ENCODE measurements at places on chromosomes 11 and 22.
A peak's percentile ranks its signal among the peaks of the same experiment; 100 is the strongest.

DNA sequence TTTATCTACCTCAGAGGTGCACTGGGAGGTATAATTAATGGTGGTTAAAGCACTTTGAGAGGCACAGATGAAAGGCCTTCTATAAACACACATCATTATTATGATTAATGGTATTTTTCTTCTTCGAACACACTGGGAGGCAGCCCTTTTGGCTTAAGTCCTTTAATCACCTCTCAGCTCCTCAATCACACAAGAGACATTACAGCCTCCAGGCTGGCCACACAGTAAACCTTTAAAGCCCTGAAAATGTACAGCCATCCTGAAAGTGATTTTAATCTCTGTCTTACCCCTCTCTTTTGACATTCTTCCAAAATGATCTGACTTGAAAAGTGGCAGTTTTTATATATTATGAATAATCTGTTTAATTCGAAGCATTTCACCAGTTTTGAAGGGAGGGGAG lies 54.3 kb upstream of the VSTM5 start:
- DNase-seq = no peak

DNA sequence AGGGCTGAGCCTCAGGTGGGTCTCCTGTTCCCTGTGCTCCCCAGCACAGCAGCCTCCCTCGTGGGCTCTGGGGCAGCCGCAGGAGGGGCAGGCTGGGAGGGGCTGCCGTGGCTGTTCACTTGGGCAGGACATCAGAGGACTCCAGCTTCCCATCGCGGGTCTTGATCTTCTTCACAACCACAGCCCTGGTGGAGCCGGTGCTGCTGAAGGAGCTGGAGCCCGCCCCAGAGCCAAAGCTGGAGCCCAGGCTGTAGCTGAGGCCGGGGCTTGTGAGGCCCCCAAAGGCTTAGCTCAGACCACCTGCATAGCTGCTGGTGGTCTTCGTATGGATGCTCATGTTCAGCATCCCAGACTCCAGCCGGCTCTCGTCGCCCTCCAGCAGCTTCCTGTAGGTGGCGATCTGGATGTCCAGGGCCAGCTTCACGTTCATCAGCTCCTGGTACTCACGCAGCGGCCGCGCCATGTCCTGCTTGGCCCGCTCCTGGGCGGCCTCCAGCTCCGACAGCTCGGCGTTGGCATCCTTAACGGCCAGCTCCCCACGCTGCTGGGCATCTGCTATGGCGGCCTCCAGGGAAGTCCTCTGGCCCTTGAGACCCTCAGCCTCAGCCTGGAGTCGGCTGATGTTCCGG lies 126.1 kb downstream of the NECTIN1 start:
- no peak for DNase-seq

DNA sequence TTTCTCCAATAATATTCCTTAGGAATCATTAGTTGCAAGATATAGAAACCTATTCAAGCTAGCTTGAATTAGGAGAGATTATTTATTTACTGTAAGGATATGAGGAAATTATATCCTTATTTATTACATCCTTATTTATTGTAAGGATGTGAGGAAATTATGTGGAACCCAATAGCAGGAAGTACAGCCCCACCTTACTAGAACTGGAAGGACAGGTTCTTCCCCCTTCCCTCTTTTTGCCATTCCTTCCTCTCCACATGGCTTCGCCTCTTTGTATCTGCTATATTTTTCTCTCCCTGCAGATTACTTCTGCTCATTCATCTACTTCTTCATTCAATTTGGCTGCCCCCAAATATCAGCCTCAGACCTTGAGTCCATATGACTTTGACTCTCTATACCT lies 49.5 kb upstream of the B3GNT6 start:
- DNase-seq = no peak

GRCh38 chr11:44066732-44067141 lies 667 bp downstream of the ACCS start:
- no peak for DNase-seq

DNA sequence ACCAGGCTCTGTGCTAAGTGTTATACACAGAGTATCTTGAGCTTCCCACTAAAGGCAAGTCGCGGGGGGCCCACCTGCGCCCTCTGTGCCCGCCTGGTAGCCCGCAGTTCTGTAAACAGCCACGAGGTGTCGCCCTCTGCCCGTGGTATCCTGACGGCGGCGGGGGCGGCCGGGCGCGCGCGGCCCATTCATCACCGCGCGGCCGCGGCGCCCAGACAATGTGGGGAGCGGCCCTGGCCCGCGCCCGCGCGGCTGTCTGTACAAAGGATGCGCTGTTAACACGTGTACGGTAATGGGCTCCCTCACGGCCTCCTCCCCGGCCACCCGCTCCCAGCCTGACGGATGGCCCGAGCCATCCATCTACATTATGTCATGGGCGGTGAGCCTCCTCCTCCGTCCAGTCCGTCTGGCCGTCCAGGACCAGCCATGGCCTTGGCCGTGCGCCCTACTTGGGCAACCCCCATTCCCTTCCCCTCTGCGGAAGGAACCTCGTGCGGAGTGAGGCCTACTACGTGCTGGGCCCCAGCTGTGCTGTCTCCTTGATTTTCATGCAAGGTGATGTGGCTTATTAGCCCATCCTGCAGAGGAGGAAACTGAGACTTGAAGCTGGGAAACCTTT lies 99.4 kb downstream of the MIAT start:
- peak; percentile 63 for DNase-seq

DNA sequence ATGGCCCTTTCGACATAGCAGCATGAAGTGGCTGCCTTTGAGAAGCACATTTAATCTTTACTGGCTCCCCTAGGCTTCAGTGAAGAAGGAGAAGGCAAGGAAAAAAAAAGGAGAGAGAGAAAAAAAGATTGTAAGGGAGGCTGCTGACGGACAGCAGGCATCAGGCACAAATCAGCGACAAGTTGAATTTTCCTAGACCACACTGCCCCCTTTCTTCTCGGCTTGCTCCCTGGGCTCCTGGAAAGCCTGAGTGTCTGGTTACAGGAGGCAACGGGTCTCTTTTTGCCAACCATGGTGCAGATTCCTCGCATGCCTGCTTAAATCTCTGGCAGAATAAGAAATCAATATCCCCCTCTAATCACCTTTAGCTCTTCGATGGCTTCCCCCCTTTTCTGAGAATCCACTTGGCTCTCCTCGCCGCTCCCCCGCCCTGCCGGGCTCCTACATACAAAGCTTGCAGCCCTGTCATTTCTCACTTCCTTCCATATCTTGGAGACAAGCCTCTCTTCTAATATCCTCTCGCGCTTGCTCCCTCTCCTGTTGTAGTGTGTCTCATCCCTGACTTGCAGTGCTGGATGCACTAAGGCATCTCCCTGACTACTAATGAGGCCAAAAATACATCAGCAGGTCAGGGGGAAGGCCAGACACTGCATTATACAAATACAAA lies 14.3 kb downstream of the BLID start:
- peak; percentile 92 for DNase-seq

DNA sequence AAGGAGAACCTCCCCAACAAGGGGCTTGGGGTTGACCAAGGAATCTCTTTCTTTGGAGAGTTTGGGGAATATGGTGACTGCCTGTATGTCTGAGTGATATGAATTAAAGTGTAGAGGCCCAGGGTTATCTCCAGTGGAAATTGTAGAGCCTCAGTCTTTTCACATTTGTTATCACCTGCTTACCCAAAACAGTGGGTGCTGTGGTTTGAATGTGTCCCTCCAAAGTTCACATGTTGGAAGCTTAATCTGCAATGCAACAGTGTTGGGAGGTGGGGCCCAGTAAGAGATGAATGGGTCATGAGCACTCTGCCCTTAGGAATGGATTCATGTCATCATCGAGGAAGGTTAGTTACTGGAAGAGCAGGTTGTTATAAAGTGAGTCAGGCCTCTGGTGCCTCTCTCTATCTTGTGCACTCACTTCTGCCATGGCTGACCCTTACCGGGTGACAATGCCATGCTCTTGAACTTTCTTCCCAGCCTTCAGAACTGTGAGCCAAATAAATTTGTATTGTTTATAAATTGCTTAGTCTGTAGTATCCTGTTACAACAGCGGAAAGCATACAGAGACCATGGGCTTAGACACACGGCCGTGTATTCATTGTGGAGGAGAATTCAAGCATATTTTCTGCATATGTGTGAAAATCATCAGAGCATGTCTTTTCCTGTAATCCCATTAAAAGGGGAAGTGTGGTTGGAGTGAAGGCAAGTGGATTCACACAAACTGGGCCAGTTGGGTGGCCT lies 114.1 kb upstream of the TBCEL start:
- DNase-seq = no peak

- DNase-seq = peak; percentile 91
These were observed 2.0 kb downstream of the SERPINH1 start for GRCh38 chr11:75563978-75564552.

- peak; percentile 90 for DNase-seq
These were observed at the start of gene CERK for GRCh38 chr22:46737976-46738646. Gene CERK (minus strand): TSS chr22:46738252. CDS start chr22:46738148, 104 bp downstream.

- no peak for DNase-seq
These were observed 869 bp downstream of the FAM83F start for GRCh38 chr22:39995393-39996252.

GRCh38 chr22:41826021-41826420 lies 6.9 kb upstream of the SREBF2 start:
- DNase-seq = no peak

DNA sequence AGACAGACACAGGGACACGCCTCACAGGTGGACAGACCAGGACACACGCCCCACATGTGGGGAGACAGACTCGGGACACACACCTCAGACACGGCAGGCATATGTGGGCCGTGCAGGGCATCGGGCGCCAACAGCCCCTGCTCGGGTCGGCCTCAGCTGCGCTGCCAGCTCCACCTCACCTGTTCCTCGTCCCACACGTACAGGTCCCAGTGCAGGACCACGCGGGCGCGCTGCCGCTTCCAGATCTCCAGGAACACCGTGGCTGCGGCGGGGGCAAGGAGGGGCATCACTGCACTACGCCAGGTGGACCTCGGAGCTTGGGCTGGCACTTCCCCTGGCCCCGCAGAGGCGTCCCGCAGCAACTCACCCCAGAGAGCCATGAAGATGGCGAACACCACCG lies 12.4 kb downstream of the ANO9 start:
- DNase-seq = no peak

GRCh38 chr11:110289472-110289871 lies 6.9 kb downstream of the RDX start:
- DNase-seq = no peak

DNA sequence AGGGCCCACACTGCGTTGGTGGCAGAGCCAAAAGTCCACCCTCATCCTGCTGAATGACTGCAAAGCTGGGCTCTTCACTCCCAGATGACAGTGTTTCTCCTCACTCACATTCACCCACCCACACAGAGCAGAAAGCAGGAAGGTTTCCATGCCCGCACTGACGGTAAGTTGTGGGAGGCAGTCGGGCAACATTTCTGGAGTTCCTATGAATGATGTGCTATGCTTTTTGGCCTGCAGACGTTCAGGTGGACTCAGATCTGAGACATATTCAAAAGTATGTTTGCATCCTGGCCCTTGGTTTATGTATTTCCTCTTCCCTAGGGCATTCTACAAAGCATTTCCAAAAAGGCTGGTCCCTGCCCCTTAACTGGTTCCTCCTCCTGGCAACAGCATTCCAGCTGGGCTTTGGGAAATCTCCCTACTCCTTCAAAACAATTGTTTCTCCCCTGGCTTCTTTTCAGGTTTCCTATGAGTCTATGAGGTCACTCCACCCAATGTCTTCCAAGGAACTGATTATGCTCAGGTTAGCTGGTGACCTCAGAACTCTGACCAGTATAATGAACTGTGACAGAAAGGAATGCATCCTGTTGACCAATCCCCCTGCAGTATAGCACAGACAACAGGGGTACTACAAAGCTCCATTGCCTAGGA lies 36.4 kb downstream of the PACSIN2 start:
- DNase-seq = no peak

- DNase-seq = no peak
These were observed 142.7 kb downstream of the FBXO7 start for GRCh38 chr22:32617271-32617670.

- DNase-seq = no peak
These were observed 7.7 kb downstream of the SCN2B start for GRCh38 chr11:118168751-118169150.

GRCh38 chr11:61771985-61772455 lies 19.6 kb downstream of the MYRF start:
- DNase-seq = peak; percentile 58

DNA sequence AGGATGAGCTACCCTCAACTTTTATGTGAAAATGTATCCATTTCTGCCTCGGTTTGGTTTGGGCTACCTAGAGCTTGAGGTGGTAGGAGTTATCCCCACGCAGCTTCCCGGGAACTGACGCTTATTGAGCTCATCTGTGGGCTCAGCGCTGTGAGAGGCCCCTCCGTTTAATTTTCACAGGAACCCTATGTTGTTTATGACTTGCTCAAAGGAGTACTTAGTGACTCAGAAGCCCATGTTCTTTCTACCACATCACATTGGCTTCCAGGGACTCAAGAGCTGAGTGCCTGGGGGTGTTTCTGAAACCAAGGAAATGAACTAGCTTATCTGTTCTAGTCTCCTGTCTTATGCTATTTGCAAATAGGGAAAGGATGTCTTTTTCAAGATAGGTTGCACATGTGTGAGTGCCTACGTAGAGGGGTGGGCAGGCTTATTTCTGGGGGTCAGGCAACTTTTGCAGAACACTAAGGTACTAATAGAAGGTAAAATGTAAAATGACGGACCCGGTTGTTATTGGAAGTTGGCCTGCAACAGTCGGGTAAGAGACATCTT lies 40.5 kb downstream of the MICAL2 start:
- no peak for DNase-seq

DNA sequence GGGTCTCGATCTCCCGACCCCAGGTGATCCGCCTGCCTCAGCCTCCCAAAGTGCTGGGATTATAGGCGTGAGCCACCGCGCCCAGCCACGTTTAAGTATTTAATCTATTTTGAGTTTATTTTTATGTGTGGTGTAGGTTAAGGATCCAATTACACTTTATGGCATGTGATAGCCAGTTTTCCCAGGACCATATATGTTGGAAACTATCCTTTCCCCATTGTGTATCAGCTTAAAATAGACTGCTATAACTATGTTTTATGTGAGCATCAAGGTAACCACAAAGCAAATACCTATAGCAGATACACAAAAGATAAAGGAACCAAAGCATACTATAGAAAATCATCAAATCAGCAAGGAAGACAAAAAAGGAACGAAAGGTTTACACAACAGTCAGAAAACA lies 42.4 kb downstream of the TTC28 start:
- DNase-seq = no peak

- no peak for DNase-seq
These were observed 73.7 kb downstream of the FLI1 start for GRCh38 chr11:128767591-128768001.

GRCh38 chr11:120465921-120466534 lies 45.5 kb upstream of the GRIK4 start:
- no peak for DNase-seq

- DNase-seq = peak; percentile 29
These were observed 22.3 kb downstream of the NTM start for GRCh38 chr11:131392528-131393255.

- no peak for DNase-seq
These were observed 22.1 kb upstream of the LMO1 start for GRCh38 chr11:8285796-8286195.

Data from cardiac muscle cell (in vitro differentiated cells and primary cell).